ENCODE measurements at places on chromosomes 7 and 10. TPM values are rescaled to one million over a fixed set of nuclear protein-coding genes. Genes with fewer than 3 reads are reported as not detected.

The OR2A2 gene
- total RNA-seq = not detected

The MXI1 gene
- 36.0 TPM for total RNA-seq

The PIK3AP1 gene
- 0.74 TPM for total RNA-seq

The TUBAL3 gene
- total RNA-seq = not detected

The NOS3 gene
- total RNA-seq = 1.3 TPM

The EVX1 gene
- total RNA-seq = under 0.01 TPM

The LAMB1 gene
- 562 TPM for total RNA-seq

The AHCYL2 gene
- total RNA-seq = 6.3 TPM

The HTR7 gene
- 2.4 TPM for total RNA-seq

The MMRN2 gene
- 1.7 TPM for total RNA-seq

The VWDE gene
- not detected for total RNA-seq

The PLEKHS1 gene
- total RNA-seq = 0.09 TPM

The CPVL gene
- total RNA-seq = 0.71 TPM

The GIMAP5 gene
- 0.14 TPM for total RNA-seq

The AGBL3 gene
- 1.4 TPM for total RNA-seq

The CALHM1 gene
- not detected for total RNA-seq

The ITPRIP gene
- total RNA-seq = 9.6 TPM

The CHAT gene
- not detected for total RNA-seq

The PRTFDC1 gene
- 23.3 TPM for total RNA-seq

The KCNIP2 gene
- 1.8 TPM for total RNA-seq

The CYP26A1 gene
- total RNA-seq = 0.14 TPM

The OR2A7 gene
- total RNA-seq = 0.14 TPM

The FRA10AC1 gene
- 4.8 TPM for total RNA-seq

The LBX1 gene
- total RNA-seq = not detected

The AS3MT gene
- 13.0 TPM for total RNA-seq

The CHCHD3 gene
- total RNA-seq = 97.8 TPM

The HGF gene
- total RNA-seq = 462 TPM

The HTR5A gene
- total RNA-seq = not detected

The RASSF4 gene
- 11.8 TPM for total RNA-seq

The ACSM6 gene
- not detected for total RNA-seq

The CHST3 gene
- 24.7 TPM for total RNA-seq

The DGKB gene
- total RNA-seq = 0.14 TPM

The HECW1 gene
- total RNA-seq = 3.1 TPM

The GSTO2 gene
- 2.0 TPM for total RNA-seq
